Activated T-helper 1 cell treated with anti-CD3 and anti-CD28 coated beads, Interleukin-2, amount 50 U/mL, for 16 hours (primary cell): ENCODE measurements at places on chromosomes 1 and 21.

DNA sequence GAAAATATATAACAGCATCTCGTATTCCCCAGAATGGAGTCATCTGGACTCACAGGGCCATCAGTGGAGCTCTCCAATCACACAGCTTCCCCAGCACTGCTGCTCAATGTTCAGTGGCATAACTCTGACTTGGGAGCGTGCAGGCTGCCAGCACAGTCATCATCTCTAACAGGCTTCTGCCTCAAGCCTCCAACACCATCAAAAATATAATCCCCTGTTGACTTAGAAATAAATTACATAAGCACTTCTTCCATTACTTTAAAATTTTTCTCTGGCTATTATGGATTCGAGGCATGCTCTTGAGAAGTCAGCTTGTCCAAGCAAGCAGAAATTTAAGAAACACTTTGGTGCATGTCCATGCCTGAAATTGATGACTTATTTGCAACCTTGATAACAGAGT, 6.2 kb downstream of the DUSP23 start:
- DNase-seq: no peak

DNA sequence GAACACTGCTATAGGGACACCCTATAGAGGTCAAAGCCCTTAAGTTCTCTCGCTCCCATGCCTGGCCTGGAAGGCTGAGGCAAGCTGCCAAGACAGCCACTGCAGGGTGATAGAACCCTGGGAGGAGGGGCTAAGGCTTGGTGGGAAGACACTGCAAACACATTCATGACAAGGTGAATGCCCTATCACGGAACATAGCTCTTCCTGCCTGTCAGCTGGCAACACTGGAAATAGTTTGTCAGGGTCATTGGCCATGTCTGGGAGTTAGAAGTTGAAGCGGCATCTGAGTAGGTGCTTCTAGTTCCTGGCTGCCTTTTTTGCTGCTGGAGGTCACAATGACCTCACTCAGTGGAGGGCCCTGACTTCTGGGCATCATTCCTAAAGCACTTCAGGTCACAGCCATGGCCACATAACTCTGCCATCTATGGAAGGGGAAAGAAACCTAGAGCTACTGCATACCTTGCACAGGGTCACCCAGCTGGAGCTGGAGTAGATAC, 4.2 kb downstream of the FABP3 start:
- DNase-seq: no peak

GRCh38 chr21:35172231-35172630, 123.1 kb upstream of the RUNX1 start:
- no peak for DNase-seq

- no peak for DNase-seq
Measured at GRCh38 chr1:156461781-156462647, 38.6 kb downstream of the MEF2D start.

DNA sequence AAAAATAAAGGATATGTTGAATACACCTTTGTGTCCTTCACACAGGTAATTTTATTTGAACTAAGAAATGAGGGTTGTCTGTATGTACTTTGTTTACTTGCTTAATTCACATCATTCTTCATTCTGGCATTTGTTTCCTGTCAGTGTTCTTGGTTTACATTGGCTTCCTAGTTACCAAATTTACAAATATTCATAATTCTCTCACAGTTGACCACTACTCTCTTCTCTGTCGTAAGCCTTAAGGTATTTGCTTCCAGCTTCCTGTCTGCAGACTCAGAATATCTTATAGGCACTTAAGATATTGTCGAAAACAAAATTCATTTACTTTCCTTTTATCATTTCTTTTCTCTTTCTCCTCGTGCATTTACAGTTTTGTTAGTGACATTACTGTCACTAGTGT, 15.9 kb downstream of the RNPC3 start:
- no peak for DNase-seq

GRCh38 chr1:111981871-111982270, 7.6 kb downstream of the KCND3 start:
- DNase-seq: no peak

- DNase-seq: no peak
Measured at GRCh38 chr1:205456383-205456867, 580 bp upstream of the BLACAT1 start.

DNA sequence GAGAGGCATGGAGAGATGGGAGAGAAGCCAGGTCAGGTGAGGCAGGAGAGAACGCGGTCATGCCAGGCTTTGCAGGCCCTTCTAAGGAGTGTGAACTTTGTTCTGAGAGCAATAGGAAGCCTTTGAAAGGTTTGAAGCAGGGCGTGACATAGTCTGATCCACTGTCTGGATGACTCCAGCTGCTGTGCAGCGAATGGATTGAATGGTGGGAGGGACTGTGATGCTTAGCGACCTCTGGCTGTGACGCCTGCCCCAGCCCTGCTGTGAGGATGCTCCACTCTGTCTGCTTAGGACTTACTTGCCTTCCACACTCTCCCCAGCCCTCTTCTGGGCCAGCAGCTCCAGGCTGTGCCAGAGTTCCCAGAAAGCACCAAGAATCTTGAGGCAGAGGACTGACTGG, 41.8 kb upstream of the POU3F1 start:
- DNase-seq: no peak

- DNase-seq: no peak
Measured at GRCh38 chr1:103942029-103942428, 192.3 kb downstream of the AMY1C start.

- DNase-seq: no peak
Measured at GRCh38 chr21:43703035-43703880, 15.7 kb upstream of the PDXK start.

DNA sequence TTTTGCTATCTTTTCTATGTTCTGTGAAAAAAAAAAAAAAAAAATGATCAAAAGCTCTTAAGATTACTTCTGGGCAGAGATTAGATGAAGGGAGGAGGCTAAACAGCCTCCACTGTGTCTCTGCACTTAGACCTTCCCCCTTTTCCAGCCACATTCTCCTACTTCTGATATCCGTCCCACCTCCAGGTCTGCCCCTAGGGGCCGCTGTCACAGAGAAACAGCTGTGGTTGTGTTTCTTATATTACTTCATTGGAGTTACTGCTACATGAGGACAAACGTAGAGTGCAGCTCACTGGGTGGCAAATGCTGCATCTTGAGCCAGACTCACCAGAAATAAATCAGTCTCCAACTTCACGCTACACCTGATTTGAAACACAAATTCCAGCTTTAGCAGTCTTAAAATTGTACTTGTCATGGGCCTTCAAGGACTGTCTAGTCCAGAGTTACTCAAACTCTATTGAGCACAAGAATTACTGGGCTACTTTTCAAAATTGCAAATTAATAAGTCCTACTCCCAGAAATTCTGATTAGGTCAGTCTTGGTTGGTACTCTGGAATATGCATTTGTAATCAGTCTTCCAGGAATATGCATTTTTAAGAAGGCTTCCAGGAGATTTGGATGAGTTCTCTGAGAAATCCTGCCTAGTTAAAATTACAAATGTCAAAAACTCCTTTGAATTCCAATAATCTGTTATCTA, 125.2 kb upstream of the PTBP2 start:
- DNase-seq: no peak

- DNase-seq: no peak
Measured at GRCh38 chr1:11272544-11272831, 510 bp upstream of the UBIAD1 start.

DNA sequence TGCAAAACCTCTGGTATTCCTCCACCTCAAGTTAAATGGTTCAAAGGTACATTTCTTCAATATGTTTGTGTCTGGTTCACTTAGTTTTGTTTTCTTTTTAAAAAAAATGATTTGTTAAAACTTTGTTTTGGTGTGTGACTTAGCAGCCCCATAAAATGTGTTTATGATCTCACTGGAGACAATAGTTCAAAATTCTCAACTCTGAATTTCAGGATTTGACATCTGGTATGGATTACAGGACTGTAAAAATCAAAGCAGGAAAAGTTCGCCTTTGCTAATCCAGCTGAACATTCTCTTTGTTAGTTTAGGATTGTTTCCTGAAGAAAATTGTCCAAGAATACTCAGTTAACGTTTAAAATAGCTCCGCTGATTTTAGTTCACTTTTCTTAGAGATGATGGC, 231.7 kb downstream of the HMCN1 start:
- DNase-seq: no peak

DNA sequence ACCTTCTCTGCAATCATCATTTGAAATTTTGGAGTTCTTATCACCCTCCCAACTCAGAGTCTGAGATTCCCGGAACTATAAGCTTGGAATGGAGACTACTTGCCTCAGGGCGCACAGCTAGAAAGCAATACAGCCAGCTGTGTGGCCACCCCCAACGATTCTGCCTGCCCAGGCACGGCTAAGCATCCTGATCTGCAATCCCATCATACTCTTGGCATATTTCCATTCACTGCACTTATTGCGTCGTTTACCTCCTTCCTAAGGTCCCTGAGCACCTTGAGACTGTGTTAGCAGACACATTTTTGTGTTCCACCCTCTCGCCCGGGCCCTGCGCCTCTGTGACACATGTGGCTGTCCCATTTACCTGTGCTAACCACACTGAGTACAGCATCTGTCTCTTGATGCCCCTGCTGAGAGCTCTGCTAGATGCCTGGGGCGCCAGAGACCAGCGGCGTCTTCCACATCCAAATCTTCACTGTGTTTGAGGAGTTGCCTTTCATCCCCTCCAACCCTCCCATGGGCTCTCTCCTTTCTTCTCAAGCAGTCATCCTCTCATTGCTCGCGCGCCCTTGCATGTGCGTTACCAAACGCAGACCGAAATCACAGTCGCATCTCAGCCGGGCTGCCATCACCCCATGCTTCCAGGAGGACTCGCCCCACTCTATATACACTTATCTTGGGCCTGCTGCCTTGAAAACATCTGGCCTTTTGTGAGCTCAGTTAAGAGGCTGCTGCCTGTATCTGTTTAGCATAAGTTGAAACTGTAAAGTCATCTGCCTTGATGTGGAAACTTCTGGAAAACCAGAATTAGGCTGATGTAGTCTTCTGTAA, 3.5 kb upstream of the CLDN19 start:
- no peak for DNase-seq

GRCh38 chr1:46689897-46690296, 18.2 kb downstream of the TEX38 start:
- no peak for DNase-seq

- DNase-seq: no peak
Measured at GRCh38 chr1:204084247-204084772, 11.4 kb downstream of the SOX13 start.

- no peak for DNase-seq
Measured at GRCh38 chr21:34511181-34511580, 829 bp downstream of the KCNE1 start.

GRCh38 chr1:236345728-236346127, 48.4 kb upstream of the EDARADD start:
- no peak for DNase-seq

GRCh38 chr1:223748773-223749733, 36.7 kb downstream of the CAPN2 start:
- DNase-seq: peak; percentile 40

DNA sequence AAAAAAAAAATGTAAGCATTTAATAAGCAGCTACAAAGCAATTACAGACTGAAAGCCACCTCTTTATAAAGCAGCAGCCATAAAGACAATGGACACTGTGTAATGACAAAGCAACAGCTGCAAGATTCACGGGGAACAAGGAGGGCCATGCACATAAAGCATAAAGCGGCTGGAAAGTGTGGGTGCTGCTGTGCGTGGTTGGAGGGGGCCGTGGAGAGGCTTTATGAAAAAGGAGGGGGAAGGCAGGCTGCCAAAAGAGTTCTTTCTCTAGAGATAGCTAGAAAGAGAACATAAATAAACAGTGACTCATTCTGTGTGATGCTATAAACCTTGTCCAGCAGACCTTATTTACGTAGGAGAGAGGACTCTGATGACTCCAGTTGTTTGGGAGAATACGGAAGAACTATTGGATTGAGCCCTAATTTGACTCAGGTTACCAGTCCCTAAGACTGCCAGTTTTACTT, 49.3 kb downstream of the ADAMTS1 start:
- DNase-seq: no peak

GRCh38 chr21:37061926-37062592, 10.8 kb downstream of the PIGP start:
- no peak for DNase-seq

GRCh38 chr21:41961282-41961701, 7.5 kb upstream of the C2CD2 start:
- DNase-seq: no peak

- DNase-seq: no peak
Measured at GRCh38 chr1:165650981-165651625, 20.1 kb downstream of the MGST3 start.

GRCh38 chr1:16204634-16205333, 7.7 kb downstream of the ARHGEF19 start:
- DNase-seq: no peak

DNA sequence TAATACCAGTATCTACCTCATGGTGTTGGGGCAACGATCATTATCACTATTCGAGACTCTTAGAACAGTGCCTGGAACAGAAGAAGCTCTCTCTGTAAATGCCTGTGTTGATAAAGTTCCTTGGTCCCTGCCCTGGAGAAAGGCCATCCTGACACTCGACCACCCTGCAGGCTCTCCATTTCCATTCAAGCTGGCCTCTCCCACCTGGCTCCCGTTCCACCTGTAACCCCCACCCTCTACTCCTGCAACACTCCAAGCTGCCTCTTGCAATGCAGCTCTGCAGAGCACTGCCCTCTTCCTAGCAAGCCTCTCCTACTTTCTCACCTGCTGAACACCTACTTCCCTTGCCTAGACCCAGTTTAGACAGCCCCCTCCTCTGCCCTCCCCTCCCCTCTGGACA, 6.1 kb downstream of the SPOCD1 start:
- DNase-seq: no peak

GRCh38 chr1:199101635-199102034, 462.8 kb downstream of the PTPRC start:
- no peak for DNase-seq

- DNase-seq: no peak
Measured at GRCh38 chr21:32470206-32470605, 57.7 kb downstream of the EVA1C start.

GRCh38 chr1:116808200-116808847, 54.1 kb downstream of the CD2 start:
- DNase-seq: no peak

- no peak for DNase-seq
Measured at GRCh38 chr1:51331206-51332100, 1.1 kb upstream of the TTC39A start.

GRCh38 chr1:241485554-241485992, 34.0 kb downstream of the FH start:
- no peak for DNase-seq

DNA sequence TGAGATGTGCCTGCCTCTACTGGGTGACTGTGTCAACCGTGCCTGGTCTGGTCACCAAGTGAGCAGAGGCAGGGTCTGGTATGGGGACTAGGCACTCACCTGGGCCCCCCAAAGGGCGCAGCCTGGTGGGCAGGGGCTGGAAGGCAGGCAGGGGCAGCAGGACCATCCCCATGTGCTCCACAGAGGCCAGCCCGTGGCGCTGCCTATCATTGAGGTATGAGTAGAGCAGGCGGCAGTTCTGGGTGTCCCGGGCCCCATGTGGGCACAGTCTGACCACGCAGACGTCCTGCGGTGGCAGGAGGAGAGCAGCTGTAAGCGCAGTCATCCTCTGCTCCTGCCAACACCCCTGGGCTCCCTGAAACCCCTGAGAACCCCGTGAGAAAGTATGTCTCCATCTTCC, 23.7 kb downstream of the SPOCD1 start:
- DNase-seq: no peak
